Cortex of kidney (tissue), 1 donor: ENCODE measurements at places on chromosomes 3 and 15.

DNA sequence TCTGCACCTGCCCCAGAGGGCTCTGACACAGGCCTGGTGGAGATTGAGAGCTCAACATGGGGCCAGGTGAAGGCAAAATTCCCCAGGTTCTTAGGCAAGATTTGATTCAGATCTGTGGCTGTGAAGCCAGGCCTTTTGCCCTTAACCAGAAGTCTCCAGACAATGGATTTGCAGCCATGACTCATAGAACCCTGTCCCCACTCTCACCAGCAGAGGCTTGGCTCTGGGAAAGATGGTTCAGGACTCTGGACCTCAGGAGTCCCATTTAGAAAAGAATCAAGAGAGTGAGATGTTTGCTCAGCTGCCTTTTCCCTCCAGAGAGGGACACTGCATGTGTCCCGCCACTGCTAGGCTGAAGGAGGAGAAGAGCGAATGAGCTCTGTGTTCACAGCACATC, 361.4 kb upstream of the ICE2 start:
- no peak for DNase-seq

- no peak for DNase-seq
Measured at GRCh38 chr3:107855710-107856109, 235.1 kb downstream of the CD47 start.

DNA sequence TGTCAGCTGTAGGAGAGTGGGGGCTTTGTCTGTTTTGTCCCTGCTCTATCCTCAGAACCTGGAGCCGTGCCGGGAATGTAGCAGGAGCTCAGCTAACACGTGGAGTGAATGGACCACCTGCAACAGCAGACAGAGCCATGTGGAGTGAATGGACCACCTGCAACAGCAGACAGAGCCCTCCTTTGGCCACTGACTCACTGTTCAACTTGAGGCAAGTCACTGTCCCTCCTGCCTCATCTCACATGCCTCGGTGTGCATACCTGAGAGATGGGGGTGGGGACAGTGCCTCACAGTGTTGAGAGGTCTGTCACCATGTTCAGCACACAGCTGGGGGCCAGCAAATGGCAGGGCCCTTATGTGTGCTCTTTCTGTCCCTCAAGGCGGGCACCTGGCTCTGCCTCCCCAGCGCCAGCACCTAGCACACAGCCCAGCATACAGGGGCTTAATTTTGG, 27.9 kb downstream of the FEM1B start:
- no peak for DNase-seq

GRCh38 chr15:78571382-78571781, 6.1 kb downstream of the CHRNA5 start:
- no peak for DNase-seq

- no peak for DNase-seq
Measured at GRCh38 chr3:179513862-179514261, 48.9 kb upstream of the ACTL6A start.

DNA sequence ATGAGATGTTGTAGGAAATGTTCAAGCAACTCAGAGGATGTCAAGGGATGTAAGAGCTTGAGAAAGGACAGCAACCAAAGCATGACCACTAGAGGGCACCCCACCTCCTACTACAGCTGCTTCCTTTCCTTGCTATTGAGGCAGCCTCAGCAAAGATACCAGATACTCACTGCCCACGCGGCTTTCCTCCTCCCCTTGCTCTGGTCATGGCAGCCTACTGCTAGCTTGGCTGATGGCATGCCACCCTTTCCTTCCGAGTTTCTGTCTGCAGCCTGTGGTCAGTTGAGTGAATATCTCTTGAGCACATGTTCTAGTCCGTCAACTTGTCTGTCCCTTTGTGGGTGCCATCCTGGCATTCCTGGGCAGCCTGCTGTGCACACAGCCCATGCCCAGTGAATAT, 4.4 kb upstream of the CXCR6 start:
- no peak for DNase-seq

GRCh38 chr3:99325402-99325801, 313.0 kb upstream of the COL8A1 start:
- no peak for DNase-seq

- DNase-seq = no peak
Measured at GRCh38 chr3:140378571-140379340, 299.1 kb upstream of the TRIM42 start.

DNA sequence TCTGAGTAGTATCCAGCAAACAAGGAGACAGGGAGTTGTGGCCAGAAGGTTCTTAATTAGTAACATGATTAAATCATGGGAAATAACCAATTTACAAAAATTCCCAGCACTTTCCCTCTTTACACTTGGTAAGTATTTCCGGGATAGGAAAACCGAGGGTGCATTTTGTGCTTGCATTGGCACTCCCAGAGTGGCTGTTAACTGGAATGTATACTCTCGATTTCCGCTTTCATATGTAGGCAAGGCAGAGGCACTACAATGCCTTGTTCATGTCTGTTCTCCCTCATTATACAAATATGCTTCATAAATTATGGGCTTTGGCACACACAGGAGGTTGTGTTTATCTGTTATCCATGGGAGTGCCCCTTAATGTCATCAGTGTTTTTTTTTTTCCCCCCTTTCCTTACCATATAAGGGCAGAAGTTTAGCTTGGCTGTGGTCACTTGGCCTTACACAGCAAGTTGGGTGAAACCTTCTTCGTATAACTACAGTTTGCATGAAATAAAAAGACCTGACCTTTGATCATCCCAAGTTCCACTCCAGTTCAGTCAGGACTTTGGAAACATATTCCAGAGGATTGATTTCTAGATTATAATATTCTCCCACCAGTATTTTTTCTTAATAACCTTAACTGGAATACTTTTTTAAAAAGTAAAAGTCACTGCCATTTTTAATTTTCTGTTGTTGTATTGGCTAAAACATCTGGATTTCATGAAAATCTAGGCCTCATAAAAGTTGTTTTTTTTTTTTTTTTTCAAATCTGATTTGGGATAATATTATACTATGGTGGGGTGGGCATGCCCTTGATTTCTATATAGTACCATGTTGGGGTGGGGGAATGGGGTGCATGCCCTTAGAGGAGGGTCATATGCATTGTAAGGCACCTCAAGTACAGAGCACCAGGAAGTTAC, 8.9 kb downstream of the TPM1 start:
- DNase-seq = no peak

GRCh38 chr3:168475704-168476103, 380.0 kb upstream of the GOLIM4 start:
- DNase-seq = no peak

- DNase-seq = no peak
Measured at GRCh38 chr3:55341502-55342031, 145.5 kb downstream of the WNT5A start.

DNA sequence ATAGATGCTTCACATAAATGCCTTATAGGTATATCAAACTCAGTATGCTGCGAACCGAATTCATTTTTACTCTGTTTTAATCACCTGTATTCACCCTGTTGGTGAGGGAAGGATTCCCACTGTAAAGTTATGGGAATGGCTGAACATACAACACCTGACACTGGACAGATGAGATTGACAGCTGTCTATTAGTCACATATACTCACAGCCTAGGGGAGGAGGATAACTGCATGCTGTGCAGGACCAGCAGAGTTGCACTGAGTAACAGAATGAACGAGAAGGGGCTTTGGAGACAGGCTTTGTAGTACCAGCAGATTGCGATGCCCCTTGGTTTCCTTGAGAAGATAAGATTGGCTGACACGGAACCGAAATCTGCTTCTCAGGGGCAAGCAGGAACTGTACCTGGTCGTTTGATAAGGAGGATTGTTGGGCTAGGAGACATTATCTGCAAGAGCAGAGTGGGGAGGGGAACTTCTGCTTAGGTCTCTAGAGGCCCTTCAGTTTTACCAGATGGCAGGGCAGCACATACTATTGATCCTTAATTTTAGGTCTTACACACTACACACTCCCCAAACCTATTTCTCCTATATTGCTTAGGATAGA, 43.5 kb upstream of the SLC22A13 start:
- no peak for DNase-seq

GRCh38 chr15:47513471-47513870, 203.8 kb upstream of the SEMA6D start:
- DNase-seq = no peak

DNA sequence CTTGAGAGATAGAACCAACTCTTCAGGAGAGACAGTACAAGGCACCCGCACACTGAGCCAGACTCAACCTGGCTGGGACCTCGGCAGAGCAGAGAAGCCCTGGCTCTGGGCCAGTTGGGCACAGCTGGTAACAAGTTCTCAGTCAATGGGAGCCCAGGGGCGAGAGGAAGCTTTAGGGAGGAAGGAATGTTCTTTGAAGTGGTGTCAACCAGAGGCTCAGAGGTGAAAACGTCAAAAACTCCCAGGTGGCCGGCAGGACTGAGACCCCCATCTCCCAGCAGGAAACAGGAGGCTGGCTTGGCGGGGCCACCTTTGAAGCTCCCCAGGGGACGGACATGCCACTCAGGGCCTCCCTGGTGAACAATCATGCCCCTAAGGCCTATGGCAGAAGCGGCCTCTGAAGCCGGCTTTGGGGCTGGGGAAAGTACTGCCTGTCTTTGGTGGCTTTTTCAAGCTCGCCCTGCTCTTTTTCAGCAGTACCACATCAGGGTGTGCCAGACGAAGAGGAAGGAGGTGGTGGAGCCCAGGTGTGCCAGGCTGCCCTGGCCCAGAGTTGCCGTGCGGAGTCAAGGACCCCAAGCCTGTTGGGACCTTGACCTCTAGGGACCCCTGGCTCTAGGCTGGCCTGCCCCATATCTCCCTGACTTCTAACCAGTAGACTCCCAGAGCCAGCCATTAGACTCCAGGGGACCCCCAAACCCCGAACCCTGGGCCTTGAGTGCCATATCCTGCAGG, 16.7 kb upstream of the TBC1D21 start:
- no peak for DNase-seq

DNA sequence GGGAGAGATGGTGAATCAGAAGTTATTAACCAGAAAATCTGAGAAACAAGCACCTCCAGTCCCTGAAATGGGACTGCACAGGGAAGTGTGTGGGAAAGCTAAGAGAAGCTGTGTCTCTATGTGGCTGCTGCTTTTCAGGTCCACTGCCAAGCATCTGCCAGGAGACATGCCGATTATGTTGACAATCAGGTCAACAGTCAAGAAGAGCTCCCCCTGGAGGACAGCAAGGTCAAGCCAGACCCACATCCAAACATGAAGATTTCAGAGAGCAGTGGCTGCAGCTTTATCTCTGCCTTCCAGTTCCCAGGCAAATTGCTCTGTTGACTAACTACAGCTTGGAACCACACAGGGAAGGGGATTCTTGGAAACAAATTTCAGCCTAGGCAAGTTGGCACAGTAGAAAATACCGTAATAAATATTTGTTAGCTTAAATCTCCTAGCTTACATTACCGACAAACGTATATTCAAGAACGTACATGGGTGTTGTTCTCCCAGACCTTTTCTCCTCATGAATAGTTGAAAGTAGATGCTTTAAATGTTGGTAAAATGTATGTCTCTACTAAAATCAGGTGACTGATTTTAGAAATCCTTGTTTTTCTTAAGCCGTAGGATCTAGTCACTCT, 394.5 kb upstream of the RARB start:
- DNase-seq = no peak

DNA sequence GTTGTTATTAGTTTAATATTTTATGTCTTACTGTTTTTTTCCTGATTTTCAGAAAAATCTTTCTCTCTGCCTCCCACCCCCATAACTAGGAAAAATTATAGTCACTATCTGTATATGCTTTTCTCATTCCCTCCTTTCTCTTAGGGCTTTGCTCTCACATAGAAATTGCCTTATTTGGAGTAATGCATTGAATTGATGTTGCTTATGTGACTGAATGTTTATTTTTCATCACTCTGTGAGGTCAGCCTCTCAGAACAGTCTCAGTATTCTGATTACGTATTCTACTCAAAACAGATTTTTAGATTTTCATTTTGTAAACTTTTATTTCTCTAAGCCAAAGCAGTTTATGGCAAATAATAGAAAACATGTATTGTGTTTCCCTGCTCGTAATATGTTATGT, 121.0 kb downstream of the SLMAP start:
- DNase-seq = no peak

- DNase-seq = no peak
Measured at GRCh38 chr3:53675022-53675697, 171.1 kb downstream of the CHDH start.

GRCh38 chr3:149619136-149619535, 38.7 kb downstream of the WWTR1 start:
- no peak for DNase-seq

DNA sequence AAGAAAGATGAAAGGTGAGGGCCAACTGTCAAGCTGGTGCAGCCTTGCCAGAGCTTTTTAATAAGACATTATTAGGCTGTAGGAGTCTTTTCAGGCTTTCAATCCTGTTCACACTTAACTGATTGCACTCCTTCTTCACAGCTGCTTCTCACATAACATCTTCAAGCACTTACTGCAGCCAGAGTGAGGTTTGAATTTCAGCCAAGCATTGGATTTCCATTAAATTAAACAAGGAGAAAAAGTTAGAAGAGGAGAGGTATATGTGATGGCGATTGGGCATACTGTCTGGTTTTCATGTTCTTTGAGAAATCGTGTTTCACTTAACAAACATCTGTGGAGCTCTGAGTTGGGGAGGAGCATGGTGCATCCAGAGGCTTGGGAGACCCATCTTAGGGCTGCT, 392.8 kb upstream of the LRRC3B start:
- no peak for DNase-seq

- DNase-seq = no peak
Measured at GRCh38 chr3:77685713-77686112, 645.8 kb downstream of the ROBO2 start.

DNA sequence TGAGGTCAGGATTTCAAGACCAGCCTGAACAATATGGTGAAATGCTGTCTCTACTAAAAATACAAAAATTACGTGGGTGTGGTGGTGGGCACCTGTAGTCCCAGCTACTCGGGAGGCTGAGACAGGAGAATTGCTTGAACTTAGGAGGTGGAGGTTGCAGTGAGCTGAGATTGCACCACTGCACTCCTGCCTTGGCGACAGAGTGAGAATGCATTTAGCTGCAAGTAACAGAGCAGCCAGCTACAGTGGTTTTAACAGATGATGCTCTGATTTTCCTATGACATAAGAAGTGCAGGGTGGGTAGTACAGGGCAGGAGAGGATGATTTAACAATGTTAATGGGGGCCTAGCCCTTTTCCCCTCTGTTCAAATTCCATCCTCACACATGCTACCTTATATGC, 267.9 kb downstream of the RPLP1 start:
- DNase-seq = no peak

- no peak for DNase-seq
Measured at GRCh38 chr3:10284496-10284895, 8.3 kb downstream of the GHRL start.

- DNase-seq = no peak
Measured at GRCh38 chr15:69279636-69280035, 19.1 kb upstream of the PAQR5 start.

GRCh38 chr3:194928831-194929577, 243.3 kb downstream of the FAM43A start:
- no peak for DNase-seq

GRCh38 chr3:157844800-157845565, 261.2 kb downstream of the SHOX2 start:
- DNase-seq = no peak

DNA sequence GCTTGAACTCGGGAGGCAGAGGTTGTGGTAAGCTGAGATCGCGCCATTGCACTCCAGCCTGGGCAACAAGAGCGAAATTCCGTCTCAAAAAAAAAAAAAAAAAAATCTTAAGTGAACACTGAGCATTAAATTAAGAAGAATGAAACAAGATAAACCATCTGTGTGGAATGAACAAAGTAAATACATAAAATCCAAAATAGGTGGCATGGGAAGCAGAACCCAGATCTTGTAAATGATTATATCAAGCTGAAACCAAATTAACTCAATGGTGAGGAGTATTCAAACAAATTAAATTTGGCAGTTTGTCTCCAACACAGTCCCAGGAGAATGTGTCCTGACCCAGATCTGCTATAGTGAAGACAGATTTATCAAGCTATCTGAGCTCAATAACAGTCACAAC, 32.1 kb downstream of the STAG1 start:
- DNase-seq = no peak

- no peak for DNase-seq
Measured at GRCh38 chr3:24043168-24043567, 98.1 kb downstream of the NR1D2 start.
